ENCODE measurements at places on chromosomes 2 and 18.

- no peak for DNase-seq
Measured at GRCh38 chr2:151556121-151556520, 146.4 kb downstream of the RIF1 start.

- no peak for DNase-seq
Measured at GRCh38 chr2:134203175-134203574, 50.7 kb upstream of the MGAT5 start.

DNA sequence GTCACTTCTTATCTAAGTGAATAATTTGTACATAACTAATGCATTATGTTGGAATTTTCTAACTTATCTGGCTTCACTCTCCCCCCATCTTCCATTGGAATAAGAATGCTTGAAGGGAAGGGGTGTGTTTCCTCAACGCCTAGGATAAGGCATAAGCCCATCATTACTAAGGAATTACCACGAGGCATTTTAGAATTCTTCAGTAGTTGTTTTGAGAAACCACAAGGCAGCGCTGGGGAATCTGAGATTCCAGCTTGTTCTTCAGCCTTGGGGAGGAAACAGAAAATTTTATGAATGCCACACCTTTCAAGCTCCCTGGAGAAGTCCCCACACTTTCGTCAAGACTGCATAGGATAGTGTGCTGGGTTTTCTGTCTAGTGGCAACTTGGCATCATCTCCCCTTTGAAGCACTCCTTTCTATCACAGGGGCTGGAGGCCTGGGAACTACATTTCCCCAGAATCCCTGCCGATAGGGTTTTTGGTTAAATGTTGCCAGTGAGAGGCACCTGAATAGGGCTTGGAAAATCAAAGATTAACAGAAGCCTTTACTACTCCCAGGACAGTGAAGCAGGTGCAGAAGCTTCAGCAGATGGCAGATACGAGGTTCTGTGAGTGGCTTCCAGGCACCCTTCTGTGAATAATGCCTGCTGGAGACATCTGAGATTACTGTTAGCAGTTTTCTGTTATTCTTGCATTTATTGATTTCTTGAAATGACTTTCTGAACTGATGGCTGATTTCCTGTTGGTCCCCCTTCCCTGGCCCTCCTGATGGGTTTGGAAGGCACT is 192.7 kb upstream of the REV1 start:
- DNase-seq, result no peak

- DNase-seq, result no peak
Measured at GRCh38 chr2:213288913-213289700, 4.8 kb downstream of the SPAG16 start.

DNA sequence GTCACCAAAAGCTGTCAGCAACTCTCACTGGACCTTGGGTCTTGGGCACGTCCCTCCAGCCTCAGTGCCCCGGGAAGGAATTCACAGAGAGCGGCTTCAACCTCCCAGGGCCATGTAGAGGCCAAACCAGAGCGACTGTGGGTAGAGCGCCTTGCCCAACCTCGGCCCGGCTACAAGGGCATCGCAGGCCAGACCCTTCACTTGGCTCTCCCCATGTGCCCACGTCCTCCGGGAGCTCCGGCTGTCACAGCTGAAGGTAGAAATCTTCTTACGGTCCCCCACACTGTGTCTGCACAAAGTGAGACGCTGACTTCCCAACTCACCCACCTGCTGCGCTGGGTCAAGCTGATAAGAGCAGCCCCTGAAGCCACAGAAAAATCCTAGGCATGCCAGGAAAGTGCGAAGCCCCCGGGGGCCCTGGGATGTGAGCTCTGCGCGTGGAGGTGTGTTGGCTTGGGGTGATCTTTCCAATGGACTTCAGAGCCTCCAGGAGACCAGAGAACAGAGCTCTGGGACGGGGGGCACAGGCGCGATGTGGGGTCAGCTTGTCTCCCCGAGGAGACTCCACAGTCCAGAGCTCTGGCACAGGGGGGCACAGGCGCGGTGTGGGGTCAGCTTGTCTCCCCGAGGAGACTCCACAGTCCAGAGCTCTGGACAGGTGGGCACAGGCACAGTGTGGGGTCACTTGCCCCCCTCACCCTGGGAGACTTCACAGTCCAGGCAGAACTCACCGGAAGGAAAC is 105.5 kb downstream of the RTP5 start:
- no peak for DNase-seq
